ENCODE measurements at places on chromosomes 5 and 9.

DNA sequence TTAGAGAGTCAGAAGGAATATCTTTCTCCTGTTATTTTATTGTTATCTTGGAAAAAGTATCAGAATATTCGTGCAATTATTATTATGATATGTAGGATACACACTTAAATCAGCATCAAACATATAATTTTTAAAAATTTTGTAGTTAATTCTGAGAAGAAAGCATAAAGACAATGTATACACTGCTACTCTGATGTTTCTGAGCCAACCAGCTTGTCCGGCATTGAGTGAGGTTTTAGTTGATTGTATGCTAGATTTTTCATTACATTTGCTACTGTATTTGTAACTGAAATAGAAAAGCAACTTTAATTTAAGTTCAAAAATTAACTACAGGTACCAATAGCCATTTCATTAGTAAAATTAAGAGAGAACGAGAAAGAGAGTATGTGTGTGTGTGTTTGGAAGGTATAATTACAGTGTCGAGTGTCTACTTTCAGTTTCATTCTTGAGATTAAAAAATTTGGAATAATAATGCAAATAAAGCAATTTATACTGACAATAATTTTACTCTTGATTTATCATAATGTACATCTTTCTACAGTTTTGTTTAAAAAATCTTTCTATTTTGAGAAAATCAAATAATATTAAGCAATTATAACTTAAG, 160.4 kb upstream of the CDH12 start:
- no peak for DNase-seq

GRCh38 chr9:70108181-70108580, 64.5 kb downstream of the MAMDC2 start:
- no peak for DNase-seq

DNA sequence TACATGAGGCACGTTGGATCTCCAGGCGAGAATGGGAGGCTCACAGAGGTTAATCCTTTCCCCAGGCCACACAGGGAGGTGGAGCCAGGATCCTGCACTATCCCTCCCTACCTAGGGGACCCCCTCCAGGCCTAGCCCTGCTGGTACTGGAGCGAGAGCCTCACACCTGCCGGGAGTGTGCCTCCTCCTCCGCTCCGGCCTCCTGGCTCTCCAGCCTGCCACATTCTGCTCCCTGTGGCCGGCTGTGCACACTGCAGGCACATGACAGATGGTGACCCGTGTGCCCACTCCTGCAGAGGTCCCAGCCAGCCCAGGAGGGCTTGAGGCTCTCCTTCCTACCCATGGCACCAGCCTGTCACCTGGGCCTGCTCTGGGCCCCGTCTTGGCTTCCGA, 93.4 kb downstream of the RXRA start:
- no peak for DNase-seq

GRCh38 chr9:20640331-20641187, 18.3 kb upstream of the MLLT3 start:
- peak; percentile 27 for DNase-seq

- no peak for DNase-seq
These were observed 14.6 kb downstream of the NDUFA8 start for GRCh38 chr9:122144836-122145591.

DNA sequence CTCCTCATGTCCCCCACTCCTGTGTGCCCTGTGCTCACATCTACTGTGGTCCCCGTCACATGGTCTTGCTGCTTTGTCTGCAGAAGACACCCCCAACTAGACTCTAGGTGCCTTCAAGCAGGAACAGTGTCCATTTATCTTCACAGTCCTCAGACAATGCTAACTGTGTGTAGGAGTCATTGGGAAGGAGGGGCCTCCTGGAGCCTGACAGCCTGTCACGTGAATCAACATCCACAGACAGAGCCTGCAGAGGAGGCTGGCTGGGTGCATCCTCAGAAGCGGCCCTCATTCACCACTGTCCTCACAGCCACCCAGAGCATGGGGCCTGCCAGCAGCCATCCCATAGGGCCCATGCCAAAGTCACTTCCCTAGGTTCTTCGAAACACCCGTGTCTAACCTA, 98.7 kb downstream of the MED10 start:
- DNase-seq: no peak

GRCh38 chr9:88824711-88825110, 166.6 kb upstream of the S1PR3 start:
- no peak for DNase-seq

Measured in fibroblast of the aortic adventitia (primary cell).